ENCODE measurements at places on chromosomes 3 and 15.
A peak's percentile ranks its signal among the peaks of the same experiment; 100 is the strongest.

DNA sequence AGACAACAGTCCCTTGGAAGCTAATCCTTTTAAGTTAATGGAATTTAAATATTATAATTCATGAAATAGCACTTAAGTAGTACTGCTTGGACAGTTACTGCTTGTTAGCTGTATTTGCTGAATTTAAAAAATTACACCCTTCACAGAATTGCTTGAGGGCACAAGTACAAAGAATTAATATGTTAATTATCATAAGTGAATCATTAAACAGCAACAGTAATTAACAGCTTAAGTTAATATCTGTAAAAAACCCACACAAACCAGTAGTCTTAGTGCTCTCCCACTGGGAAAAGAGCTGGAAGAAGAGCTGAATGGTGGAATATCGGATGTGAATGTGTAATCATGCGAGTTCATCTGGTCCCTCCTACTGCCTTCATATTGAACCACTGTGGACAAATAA, 232.0 kb downstream of the CD47 start:
- DNase-seq, result no peak

DNA sequence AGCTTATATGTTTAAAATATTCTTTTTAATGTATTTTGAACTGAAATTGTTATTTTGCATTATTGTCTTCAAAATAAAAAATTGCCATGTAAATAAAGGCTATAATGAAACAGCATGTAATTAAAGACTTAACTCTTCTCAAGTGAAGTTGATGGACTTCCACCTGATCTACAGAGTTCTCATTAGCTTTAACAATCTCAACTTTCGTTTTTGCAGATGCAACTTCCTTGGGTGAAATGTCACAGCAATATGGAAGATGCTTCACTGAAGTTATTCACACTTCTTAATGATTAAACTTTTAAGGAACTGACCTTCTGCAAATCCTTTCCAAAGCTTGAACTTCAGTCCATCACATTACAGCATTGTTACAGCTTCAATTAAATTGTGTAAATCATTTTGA, 63.6 kb downstream of the OSTN start:
- DNase-seq, result no peak

GRCh38 chr15:90165659-90166489, 35.3 kb upstream of the SEMA4B start:
- peak; percentile 79 for DNase-seq

GRCh38 chr3:147654827-147655226, 245.7 kb downstream of the ZIC1 start:
- DNase-seq, result no peak

DNA sequence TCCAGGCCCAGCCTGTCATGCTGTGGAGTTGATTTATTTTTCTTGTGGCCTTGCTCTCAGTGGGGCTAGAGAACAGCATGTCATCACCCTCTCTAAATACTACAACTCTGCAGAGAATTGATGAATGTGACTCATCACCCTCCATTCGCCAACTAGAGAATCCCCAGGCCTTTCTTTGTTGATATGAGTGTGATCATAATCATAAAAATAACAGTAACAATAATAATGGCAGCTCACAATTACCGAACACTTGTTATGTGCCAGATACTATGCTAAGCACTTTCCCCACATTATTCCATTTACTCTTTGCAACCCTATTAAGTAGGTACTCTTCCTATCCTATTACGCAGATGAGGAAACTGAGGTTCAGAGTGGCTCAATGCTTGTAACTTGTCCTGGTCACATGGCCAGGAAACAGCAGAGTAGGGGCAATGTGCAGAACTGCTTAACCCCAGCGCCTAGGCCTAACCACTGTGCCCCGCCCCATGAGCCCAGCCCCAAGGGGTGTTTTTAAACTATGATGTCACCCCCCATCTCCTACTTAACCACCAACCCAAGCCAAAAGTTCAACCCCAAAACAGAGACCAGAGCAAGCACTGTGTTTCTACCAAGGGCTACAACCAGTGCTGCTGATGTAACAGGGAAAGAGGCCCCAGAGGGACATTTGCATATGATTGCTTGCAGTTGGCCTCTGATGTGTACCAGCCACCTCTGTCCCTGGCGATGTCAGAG, 104.5 kb downstream of the ADCY5 start:
- no peak for DNase-seq

GRCh38 chr15:27092390-27092789, 121.4 kb downstream of the GABRG3 start:
- no peak for DNase-seq

GRCh38 chr3:127690106-127690505, 17.4 kb downstream of the ABTB1 start:
- DNase-seq, result no peak

GRCh38 chr3:177467247-177467985, 270.1 kb upstream of the TBL1XR1 start:
- no peak for DNase-seq

DNA sequence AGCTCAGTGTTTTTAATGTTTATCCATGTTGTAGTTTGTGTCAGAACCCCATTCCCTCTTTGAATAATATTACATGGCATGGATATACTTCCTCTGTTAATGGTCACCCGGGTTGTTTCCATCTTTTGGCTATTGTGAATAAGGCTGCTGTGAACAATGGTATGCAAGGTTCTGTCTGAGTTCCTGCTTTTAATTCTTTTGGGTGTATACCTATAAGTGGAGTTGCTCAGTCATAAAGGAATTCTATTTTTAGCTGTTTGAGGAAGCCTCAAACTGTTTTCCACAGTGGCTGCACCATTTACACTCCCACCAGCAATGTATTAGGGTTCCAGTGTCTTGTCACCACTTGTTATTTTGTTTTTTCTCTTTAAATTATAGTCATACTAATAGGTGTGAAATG, 99.6 kb downstream of the SLC25A26 start:
- no peak for DNase-seq

DNA sequence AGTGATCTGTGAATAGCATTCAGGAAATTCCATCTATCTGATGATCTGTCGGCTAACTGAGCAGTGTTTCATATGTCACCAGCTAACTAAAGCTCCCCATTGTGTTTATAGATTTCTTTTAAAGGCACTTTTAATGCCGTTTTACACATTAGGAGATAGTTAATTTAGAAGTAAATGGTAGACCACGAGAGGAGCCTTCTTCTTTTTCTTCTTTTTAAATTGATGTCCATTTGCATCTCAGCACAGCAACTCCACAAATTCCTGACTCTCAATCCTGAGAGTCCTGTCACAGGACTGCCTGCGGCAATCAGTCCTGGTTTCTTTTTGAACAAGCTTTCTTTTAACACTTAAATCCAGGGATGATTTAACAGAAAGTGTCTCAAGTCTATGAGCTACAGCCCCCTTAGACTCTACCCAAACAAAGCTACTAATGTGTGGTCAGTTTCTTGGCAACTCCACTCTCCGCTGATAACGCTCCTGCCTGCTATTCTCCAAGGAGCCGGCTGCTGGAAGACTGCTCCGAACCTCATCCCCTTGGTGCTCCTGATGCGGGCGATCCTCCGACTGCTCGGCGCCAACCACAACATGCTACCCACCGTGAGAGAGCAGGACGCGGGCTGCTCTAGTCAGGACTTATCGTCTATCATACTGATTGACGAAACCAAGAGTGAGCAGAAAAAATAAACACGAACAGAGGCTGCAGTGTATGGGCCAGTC, 421.4 kb downstream of the MECOM start:
- no peak for DNase-seq

GRCh38 chr3:47288966-47289910, 6.5 kb downstream of the KLHL18 start:
- DNase-seq, result no peak

GRCh38 chr3:31936420-31937060, 44.5 kb downstream of the OSBPL10 start:
- no peak for DNase-seq

- DNase-seq, result no peak
Observed at GRCh38 chr15:100633763-100634075, 31.3 kb downstream of the ASB7 start.

DNA sequence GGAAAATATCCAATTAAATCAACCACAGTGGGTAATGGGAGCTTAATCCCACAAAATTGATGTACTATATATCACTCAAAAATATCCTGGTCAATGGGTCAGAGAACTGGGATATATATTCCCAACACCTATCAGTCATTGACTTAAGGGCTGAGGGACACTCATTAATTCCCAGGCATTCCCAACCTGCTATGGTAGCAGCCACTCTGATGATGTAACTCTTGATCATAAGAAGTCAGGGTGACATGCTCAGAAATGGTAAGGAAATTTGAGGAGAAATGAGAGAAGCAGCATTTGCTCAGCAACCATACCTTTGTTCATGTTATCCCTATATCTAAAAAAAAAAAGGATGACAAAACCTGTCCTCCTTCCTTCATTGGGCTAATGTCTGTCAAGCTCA, 3.1 kb upstream of the PLOD2 start:
- DNase-seq, result no peak

- DNase-seq, result no peak
Observed at GRCh38 chr15:29776859-29777258, 45.4 kb downstream of the TJP1 start.

All from NCI-H345 (cell line).